ENCODE measurements at places on chromosomes 5 and 9.

- DNase-seq = no peak
Observed at GRCh38 chr5:159928122-159928909, 12.0 kb downstream of the ADRA1B start.

DNA sequence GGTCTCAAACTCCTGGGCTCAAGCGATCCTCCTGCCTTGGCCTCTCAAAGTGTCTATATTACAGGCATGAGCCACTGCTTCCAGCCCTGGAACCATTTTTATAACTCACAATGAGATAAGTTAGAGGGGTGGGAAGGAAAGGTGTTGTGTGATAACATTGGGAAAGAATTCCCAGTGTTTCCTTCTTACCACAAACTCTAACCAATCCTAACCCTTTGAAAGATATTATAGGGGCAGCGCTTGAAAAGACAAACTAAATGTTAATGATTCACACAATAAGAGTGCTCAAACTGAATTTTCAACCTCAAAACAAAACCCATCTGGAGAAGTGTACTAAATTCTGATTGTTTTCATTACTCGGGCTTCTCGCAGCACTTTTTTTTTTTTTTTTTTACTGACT lies 109.7 kb downstream of the TSSK1B start:
- no peak for DNase-seq

GRCh38 chr5:167356374-167356773 lies 935.1 kb upstream of the WWC1 start:
- no peak for DNase-seq

- no peak for DNase-seq
Observed at GRCh38 chr5:61678966-61679365, 346.9 kb downstream of the ZSWIM6 start.

- DNase-seq = no peak
Observed at GRCh38 chr5:158705901-158706300, 393.8 kb downstream of the EBF1 start.

DNA sequence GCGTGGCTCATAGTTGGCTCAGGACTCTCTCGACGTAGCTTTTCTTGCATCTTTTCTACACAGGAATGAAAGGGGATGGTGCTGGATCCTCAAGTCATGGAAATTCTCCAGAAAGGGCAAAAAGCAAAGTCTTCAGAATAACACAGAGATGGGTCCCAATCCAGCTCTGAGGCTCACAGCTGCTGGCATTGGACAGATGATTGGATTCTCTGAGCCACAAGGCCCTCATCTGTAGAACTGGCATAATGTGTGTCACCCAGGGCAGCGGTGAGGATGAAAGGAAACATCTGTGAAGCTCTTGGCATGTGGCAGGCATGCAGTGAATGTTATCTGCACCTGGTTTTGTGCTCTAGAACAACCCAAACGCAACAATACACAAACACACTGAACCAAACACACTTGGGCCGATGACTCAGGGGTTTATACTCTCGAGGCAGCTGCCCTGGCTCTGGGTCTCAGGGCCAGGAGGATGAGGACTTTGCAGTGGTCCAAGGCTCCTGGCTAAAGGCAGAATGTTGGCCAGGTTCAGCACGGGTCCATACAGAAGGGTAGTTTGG lies 64.0 kb upstream of the UBTD2 start:
- peak; percentile 21 for DNase-seq

- no peak for DNase-seq
Observed at GRCh38 chr5:5017827-5018577, 122.1 kb upstream of the ADAMTS16 start.

DNA sequence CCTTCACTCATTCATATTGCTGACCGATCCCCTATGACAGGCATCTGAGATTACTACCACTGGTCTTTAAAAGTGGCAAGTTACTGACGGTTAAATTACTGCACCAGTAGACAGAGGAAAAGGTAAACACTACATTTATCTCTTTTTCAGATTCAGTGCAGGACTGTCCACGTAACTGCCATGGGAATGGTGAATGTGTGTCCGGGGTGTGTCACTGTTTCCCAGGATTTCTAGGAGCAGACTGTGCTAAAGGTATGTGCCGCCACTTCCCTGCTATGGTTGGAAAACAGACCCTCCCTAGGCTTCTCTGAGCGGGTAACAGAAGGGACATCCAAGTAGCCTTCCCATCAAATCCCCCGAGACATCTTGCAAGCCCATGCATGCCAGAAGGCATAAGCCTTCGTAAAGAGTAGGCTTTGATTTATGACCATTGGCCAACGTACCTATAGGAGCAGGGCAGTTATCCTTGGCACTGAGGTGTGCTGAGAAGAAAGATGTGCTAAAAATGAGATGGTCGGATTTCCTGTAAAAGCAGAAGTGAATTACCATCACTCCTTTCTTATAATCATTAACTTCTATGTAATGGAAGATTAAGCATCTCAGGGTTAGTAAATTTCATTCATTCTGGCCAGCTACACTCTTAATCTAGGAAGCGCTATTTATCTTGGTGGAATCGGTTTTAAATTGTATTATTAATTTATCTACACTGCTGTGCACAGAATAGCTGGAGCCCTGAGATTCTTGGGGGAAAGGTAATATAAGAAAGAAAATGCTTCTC lies 193.4 kb upstream of the WWC1 start:
- DNase-seq = no peak

GRCh38 chr9:77952635-77953328 lies 78.8 kb downstream of the GNAQ start:
- DNase-seq = no peak

DNA sequence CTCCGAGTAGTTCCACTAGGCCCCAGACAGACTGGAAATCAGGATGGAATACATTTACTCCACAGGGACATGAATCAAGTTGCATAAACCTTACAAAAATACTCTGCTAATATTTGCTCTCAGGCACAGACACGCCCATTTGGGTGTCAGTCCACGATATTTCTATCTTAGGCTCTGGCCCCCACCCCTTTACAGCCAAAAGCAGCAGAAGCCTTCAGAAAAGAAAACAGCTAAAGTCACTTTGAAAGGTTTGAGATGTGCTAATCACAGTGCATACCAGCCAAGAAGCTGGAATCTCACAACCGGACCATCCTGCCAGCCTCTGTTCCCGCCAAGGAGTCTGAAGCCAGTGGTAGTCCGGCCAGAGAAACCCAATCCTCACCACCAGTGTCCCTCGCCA lies 22.6 kb downstream of the PTPN3 start:
- DNase-seq = no peak

DNA sequence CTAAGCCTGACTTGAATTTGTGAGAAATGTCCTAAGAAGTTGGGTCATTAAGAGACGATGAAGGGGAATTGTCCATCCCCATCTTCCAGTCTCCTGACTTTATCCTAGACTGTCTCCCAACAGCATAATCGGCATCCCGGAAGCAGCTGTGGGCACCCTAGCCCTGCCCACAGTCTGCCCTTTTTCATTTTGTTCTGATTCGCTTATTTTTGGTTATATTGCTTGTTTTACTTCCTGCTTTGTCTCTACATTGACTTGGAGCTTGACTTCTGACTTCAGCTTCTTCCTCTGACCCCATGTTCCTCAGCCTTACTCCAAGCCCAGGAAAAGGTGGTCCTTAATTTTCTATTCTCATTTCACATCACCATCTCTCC lies 41.8 kb downstream of the UGCG start:
- DNase-seq = no peak

DNA sequence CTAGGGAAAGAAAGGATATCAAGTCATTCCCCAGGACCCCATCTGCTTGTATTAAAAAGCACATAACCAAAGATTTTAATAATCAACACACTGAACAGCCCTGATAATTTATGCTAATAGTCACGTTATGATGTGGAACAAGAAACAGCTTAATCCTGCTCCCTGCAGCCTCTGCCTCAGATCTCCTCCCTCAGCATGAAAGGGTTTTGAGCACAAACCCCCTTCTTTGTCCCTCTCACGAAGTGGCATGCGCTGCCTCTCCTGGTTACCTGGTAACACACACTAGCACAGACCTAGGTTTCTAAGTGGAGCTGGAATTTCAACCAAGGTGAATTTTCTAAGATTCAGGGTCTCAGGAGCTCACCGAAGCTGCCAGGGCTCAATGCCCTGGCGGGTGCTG lies 5.1 kb downstream of the IGFBPL1 start:
- DNase-seq = no peak

DNA sequence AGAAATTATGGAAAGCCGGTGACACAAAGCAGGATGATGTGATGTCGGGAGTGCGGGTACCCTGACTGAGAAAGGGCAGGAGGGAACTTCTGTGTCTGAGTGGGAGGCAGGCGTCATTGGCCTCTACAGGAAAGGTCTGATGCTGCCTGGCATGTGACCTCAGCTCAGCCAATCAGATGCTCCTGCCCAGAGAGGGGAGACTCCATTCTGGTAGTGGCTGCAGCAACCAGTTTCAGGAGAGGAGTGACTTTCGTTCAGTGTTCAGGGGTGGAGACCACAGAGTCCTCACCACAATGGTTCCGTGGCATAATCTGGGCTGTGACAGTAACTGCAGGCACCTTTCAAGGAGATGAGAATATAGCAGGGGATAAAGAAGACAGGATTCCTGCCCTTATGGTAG lies 6.7 kb upstream of the SFXN1 start:
- no peak for DNase-seq

GRCh38 chr5:52725808-52726207 lies 61.9 kb upstream of the ITGA1 start:
- no peak for DNase-seq

GRCh38 chr5:130316971-130317680 lies 412.9 kb downstream of the CHSY3 start:
- DNase-seq = no peak

GRCh38 chr9:135666534-135667462 lies 3.7 kb downstream of the LCN9 start:
- no peak for DNase-seq

GRCh38 chr9:14165376-14166035 lies 148.4 kb downstream of the NFIB start:
- no peak for DNase-seq

- DNase-seq = no peak
Observed at GRCh38 chr5:36854402-36855140, 22.0 kb upstream of the NIPBL start.

DNA sequence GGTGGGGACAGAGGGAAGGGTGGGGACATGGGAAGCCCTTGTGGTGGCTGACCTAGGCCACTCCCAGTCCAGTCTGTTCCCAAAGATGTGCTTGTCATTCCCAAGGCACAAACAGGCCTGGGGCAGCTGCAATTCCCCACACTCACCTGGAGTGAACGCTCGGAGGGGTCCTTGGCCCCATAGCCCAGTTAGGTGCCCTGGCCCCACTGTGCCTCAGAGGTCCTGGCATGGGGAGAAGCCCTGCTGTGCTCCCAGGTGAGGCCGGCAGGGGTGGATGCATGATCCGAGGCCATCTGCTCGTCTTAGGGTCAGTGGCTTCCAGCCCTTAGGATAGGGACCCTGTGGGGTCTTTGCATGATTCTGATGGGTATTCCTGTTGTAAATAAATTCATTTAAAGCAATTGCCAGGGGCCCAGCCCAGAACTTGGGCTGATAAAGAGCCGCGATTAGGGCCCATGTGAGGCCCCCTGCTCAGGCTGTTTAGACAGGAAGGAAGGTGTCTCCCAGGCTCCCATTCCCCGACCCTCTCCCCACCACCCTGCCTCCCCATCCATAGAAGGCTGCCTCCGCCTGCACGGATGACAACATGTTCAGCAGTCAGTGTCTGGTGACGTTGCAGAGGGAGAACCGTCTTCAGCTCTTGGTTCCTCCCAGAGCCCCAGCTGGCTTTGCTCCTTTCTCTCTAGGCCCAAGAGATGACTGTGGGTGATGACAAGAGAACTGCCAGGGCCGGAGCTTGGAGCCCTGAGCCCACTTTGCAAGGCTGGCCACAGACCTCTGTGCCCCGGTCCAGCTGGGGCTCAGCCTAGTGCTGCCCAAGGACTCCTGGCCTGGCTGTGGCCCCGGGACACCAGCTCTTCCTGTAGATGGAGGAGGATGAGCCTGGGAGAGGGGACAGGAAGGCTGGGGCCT lies 28.4 kb upstream of the IRX4 start:
- no peak for DNase-seq

- DNase-seq = no peak
Observed at GRCh38 chr9:102202126-102202525, 463.7 kb upstream of the GRIN3A start.

DNA sequence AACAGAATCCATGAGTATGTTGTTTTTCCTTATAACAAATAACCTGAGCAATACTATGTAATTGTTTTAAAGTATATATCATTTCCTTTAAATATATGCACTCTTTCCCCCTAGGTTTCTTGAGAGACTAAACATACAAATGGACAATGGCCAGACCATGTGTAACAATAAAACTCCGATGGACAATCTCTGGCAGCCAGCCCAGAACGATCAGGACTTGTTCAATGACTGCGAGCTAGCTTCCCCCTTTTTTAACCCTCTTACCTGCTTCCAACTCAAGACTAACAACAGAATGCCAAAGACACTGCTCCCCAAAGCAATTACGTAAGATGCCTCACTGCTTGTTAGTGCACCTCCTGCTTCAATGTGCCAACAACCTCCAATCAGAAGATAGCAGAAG lies 94.9 kb downstream of the HTR4 start:
- DNase-seq = no peak

GRCh38 chr5:150797384-150797783 lies 18.8 kb downstream of the SMIM3 start:
- DNase-seq = no peak

GRCh38 chr5:115487168-115487567 lies 57.4 kb downstream of the FEM1C start:
- no peak for DNase-seq

DNA sequence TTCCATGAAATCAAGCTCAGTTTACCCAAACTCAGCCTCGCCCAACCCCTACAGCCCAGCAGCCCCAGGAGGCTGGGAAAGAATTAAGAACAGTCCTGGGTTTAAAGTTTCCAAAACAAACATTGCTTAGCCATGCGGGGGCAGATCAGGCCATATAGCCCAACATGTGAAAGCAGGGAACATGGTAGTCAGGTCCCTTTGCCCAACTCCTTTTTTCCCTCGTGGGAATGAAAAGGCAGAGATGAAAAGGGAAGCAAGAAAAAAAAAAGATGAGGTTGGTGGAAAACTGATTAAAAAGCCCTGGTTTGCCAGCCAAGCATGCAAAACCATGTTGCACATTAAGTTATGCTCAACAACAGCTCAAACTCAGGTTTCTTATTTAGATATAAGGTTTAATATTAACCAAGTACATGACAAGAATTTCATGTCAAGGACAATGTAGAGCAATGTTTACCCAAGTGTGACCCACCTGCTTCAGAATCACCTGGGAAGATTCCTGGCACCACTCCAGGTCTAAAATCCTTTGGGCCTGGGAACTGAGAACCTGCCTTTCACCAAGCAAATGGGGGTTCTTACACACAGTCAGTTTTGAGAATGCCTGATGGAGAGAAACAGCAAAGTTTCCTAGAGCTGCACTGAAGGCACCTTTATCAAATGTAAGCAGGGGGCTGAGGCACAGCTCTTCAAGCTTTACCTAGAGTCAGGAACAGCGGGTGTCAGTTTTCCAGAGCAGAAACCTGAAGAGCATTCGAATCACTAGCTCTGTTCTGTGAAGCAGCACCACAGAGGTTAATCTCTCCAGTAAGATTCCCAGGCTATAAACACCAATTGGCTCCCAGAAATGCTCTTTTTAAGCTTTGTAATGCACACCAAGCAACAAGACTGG lies 1.7 kb downstream of the FREM1 start:
- DNase-seq = no peak

DNA sequence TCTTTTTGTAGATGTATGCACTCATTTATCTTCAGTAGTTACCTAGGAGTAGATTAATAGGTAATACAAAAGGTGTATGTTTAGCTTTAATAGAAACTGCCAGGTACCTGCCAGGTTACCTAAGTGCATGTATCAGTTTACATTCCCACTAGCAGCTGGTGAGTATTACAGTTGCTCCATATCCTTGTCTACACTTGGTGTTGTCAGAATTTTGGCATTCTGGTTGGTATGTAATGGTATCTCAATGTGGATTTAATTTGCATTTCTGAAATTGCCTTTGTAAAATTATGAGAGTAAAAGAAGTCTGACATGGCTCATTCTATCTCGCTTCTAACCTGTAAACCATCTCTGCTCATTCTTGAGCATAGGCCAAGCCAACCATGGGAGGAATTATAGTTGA lies 38.3 kb upstream of the SIL1 start:
- DNase-seq = no peak

Data from C1 segment of cervical spinal cord (tissue), 14 donors.